Frontal cortex (tissue), 4 donors: ENCODE measurements at places on chromosomes 5 and 9.

DNA sequence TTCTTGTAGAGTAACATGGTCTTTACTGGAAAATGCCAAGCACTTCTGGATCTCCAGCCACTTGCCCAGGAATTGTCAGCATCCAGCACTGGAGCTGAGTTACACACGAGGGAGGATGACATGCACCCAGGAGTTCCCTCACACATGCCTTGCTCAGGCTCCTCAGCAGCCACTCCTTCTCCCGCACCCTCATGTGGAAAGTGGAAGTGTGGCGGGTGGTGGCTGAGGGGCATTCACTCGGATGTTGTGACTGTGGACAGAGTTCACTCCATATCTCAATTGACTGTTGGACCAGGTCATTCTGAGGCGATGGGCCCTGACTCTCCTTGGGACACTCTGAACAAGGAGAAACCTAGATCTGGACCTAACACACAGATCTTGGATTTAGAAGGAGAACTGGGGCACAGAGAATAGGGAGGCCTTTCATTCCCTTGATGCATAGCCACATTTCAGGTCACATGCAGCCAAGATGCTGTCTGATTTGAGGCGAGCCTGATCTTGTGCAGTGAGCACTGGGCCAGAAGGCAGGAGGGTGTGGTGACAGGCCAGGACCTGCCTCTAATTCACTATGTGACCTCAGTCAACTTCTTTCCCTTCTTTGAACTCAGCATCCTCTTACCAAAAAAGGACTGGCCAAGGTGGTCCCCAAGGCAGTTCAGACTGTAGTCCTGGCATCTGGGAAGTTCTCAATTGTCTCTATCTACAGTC is 62.1 kb downstream of the CYSTM1 start:
- no peak for DNase-seq

DNA sequence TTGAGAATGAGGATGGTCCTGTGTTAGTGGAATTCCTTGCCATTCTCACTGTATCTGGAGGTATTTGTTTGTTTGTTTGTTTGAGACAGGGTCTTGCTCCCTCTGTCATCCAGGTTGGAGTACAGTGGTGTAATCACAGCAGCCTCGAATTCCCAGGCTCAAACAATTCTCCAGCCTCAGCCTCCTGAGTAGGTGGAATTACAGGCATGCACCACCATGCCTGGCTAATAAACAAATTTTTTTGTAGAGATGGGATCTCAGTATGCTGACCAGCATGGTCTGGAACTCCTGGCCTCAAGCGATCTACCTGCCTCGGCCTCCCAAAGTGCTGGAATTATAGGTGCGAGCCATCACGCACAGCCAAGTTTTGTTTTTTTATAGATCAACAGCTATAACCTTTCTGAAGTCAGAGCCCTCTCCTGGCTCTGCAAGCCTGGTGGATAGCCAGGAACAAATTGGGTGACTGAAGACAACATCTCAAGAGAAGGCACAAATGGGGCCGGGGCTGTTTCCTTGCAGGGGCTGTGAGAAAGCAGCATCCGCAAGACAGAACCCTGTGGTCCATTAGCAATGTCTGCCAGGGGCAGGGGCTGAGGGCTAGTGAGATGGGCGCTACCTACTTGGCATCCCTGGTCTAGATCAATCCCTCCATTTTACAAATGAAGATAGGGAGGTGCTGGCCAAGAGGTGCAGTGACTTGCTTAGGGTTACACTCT is 18.8 kb downstream of the SH3PXD2B start:
- no peak for DNase-seq

GRCh38 chr5:168137265-168137664 is 154.2 kb upstream of the WWC1 start:
- DNase-seq, result no peak

GRCh38 chr5:158054223-158055110 is 195.5 kb upstream of the CLINT1 start:
- DNase-seq, result no peak

- no peak for DNase-seq
Measured at GRCh38 chr5:171841984-171842776, 56.6 kb downstream of the SMIM23 start.

DNA sequence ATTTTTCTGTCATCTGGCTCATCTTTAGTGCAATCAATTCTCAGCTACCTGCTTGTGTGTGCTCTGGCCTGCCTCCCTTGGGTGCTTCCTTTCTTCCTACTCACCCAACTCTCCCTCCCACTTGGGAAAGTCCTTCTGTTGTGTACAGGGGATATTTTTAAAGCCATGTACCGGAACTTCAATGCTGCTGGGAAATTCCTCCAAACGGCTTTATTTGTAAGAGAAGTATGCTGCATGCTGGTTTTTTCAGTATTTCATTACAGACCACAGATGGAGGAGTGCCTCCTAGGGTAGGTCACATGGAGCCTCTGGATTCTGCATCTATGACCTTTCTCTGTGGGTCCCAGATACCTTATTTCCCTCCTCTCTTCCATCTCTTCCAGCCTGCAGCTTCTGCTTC is 5.4 kb upstream of the HMHB1 start:
- DNase-seq, result no peak

DNA sequence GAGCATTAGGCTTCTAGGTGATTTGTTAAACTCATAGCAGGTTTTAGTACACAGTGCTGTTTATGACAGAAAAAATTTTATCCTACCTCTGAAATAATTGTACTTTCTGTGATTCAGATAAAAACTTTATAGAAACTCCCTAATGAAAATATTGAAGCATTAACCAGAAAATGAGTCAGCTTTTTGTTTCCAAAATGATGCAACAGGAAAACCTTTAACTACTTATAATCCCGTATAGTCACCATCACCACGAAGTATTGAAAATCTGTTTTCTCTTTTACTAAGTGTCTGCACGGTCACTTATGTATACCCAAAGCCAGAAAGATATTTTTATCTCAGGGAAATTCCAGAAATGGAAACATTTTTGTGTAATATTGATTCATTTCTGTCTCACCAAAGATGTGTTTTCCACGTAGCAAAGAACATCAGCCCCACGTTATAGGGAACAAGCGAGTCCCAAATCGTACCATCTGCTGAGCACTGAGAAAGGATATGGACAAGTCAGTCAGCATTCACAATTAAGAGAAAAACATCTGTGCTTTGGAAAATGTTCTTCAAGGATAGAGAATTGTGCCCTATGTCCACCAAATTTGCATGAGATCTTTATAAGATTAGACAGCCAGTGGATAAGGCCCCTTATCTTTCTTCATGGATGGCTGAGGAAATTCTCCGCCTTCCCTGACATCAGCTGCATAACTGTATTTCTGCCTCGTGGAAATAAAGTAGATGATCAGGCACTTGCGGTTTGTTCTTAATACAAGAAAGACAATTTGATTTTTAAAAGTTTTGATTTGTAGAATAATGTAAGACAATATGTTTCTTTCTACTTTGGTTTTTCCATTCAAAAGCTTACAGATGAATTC is 41.9 kb downstream of the TNFAIP8 start:
- no peak for DNase-seq

GRCh38 chr5:138602371-138603000 is 27.3 kb upstream of the HSPA9 start:
- DNase-seq, result no peak

- no peak for DNase-seq
Measured at GRCh38 chr9:68825762-68826472, 120.9 kb downstream of the PIP5K1B start.
